ENCODE measurements at places on chromosomes 13 and 19.

DNA sequence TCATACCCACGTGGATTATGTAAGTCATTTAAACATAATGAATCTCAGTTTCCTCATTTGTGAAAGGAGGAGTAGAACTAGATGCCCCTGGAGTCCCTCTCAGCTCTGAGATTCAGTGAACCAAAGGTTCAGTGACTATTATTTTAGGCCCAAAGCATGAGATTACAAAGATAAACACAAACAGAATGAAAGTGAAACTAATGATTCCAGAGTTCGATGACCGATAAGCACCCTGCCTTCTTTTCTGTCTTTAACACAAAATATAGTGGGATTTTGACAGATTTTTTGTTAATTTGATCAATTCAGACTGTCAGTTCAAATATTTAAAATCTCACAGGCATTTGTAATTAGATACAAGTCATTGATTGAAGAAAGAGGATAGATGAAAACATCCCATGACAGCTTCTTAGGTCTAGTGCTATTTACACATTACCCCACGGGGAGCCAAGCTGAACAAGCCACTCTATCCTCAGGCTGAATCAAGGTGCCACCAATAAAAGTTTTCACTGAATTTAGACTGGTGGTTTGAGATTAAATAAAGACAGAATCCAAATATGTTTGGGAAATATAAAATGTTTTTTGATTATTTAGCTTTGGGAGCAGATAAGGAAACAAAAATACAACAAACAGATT is 64.6 kb upstream of the RAP2A start:
- DNase-seq, result no peak

DNA sequence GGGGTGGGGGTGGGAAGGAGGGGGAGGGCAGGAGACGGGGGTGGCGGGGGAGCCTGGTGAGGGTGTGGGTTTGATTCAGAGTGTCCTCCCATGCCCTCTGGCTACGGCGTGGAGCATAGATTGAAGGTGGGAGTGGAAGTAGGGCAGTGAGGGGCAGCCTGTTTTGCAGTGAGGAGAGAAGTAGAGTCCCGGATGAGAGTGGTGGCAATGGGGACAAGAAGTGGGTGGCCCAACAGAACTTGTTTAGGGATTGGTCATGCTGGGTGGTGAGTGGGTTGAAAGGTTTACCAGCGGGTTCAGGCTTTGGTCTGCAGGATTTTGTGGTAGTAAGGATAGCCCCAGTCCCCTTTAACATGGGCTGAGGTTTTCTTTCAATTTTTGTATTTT is 35.5 kb downstream of the SIPA1L3 start:
- no peak for DNase-seq

- DNase-seq, result no peak
Observed at GRCh38 chr13:77861741-77862140, 56.9 kb downstream of the EDNRB start.

DNA sequence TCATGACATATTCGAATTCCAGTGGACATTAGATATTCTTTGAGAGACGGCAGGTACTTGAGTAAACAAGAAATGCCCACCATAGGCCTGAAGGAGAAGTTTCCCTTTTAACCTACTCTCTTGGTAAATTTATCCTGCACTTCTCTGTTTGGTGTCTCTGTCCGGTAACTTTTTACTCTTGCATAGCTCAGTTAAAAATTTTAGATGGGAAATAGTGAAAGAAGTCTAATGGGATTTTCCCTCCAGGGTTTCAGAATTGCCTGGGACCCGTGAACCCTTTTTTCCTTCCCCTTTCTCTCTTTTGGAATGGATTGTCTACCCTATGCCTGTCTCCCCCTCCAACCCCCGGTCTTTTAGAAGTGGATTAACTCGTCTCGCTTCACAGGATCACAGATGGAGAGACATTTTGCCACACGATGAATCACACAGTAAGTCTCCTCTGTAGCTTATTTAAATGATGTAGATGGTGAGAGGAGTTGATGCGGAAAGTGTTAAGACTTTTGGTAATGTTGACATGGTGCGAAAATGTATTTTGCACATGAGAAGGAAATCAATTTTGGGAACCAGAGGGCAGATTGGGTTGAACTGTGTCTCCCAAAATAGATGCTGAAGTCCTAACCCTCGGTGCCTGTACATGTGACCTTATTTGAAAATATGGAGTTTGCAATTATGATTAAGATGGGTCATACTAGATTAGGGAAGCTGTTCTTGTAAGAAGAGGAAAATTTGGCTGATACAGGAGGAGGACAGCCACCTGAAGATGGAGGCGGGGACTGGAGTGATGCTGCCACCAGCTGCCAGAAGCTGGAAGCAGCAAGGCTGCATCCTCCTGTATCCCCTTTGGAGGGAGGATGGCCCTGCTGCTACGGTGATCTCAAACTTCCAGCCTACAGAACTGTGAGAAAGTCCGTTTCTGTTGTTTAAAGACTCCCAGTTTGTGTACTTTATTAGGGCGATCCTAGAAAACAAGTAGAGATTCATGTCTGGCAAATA is 711 bp upstream of the MIPEP start:
- no peak for DNase-seq
